ENCODE measurements at places on chromosomes 13 and 19.

DNA sequence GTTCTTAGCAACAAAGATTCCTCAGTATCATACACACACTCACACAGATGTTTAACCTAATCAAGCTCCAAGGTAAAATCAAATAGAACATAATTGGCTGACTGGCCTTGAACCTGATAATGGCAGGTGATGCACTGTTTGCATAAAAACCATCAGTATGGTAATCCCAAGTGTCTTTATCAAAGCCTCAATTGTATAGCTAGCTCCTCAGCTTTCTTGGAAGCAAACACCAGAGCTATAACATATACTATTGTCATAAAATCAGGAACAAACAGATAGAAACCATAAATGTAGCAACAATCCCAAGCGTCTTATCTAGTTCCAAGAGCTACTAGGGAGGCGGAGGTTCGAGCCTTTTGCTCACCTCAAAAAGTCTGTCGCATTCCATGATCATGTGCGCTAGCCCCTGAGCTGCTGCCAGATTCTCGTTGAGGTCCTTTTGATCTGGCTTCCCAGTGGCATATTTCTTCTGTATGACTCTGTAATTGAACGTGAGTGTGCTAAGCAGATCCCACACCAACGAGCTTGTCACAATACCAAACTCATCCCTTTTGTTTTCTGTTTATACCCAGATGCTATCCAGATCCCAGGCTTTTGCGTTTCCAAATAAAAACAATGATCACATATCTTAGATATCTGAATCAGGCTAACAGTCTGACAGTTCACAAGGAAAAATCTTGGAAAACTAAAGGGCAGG is 95.3 kb downstream of the KL start:
- no peak for DNase-seq

DNA sequence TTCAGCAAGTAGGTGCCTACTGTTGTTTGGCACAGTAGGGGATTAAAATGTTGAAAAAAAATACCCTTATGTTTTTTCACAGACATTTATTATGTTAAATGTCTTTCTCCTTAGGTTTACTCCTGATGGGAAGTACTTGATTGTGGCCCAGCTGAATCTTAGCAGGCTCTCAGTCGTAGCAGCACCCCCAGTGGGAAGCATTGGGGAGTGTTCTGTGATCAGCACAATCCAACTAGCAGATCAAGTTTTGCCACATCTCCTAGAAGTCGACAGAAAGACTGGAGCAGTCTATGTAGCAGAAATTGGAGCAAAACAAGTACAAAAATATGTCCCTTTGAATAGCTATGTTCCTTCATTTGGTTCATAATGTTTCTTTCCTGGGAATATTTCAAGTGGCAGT is 9.3 kb downstream of the NHLRC3 start:
- DNase-seq = no peak

DNA sequence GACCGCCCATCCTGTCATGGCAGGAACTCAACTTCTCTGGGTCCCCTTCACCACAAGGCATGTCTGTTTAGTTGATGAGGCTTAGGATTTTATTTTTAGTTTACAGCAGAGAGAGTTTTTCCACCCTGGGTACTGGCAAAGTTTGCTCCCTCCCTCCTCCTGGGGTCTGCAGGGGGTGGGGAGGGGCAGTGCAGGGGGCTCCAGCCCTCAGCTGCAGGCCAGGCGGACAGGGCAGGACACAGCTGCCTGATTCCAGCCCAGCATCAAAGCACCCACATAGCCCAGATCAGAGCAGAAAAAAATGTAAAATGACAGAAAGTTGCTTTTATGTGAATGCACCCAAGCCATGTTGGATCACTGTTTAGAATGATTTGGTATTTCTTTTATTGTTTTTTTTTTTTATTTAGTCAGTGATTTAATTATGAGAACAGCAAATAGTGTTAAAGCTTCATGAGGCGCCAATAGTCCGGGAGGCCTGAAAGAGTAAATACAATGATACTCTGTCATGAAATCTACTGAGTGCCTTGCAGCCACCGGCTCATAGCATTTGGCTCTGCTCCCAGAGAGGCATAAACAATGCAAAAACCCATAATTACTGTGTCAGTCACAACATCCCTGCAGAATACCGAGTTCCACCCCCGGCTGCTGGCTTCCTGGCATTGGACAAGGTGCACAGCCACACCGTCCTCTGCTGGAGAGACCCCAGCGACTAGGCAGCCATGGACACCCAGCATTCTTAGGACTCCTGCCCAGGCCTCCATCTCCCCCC is 923.5 kb downstream of the UQCRFS1 start:
- DNase-seq = no peak

DNA sequence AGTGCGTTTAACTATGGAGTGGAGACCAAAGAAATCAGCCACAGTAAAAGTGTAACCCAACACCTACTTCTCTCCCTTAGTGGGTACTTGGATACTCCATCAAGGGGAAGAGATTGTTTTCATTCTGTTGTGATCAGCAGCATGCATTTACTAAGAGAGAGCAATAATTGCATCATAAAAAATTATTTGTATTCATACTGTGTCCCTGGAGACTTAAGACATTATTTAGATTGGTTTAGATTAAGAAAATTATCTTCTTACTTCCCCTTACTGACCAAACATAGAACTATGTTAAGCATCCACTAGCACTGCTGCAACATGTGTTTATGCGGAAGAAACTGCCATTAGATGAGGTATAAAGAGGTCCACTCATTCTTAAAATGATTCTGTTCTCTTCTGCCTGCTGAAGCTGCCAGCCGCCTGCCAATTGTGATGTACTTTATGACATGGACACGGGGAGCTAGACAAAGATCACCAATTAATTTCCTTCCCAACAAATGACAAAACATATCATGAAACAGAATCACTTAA is 738.5 kb downstream of the DIAPH3 start:
- DNase-seq = no peak

DNA sequence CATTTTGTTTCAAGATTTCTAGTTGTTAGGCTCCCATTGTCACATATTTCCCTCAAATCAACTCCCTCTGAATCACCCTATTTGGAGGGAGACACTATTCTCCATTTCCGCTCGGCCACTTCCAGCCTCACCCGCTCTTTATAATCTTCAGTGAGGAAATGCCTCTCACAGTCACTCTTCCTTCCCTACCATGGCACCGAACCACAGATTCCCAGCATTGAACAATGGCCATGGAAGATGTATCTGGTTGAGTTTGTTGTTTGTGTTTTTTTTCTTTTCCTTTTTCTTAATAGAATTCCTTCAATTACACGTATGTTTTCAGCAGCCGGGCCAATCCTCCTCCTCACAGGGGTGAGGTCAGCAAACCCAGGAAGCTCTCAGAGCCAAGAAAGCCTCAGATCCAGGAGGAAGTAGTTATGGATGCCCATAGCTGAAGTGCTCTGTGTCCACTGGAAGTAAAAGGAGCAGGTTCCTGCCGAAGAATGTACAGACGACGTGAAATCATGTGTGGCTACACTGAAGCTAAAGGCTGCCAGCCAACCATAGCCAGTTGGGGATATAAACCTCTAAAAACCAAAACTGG is 472.1 kb downstream of the FOXO1 start:
- DNase-seq = no peak

GRCh38 chr19:14035706-14036105 is 4.1 kb downstream of the IL27RA start:
- DNase-seq = no peak

GRCh38 chr13:106348075-106348840 is 187.2 kb downstream of the EFNB2 start:
- DNase-seq = no peak

GRCh38 chr19:17418710-17419109 is 1.1 kb upstream of the MVB12A start:
- no peak for DNase-seq

DNA sequence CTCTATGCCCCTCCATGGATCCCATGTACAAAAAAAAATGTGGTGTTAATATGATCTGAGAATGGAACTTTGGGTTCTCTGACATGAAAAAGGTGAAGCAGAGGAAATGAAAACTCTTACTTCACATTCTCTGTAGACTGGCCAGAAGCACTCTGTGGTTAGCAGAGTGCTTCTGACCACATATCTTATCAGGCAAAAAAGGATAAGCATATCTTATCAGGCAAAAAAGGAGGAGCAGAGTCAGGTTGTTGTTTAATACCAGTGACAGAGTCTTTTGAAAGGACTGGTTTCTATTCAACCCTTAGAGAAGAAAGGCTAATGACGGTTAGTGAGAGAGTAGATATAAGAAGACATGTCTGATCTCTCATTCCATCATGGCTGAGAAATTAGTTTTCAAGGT is 1404.8 kb downstream of the SLITRK1 start:
- DNase-seq = no peak

GRCh38 chr13:43227721-43228120 is 204.3 kb downstream of the DNAJC15 start:
- DNase-seq = no peak

DNA sequence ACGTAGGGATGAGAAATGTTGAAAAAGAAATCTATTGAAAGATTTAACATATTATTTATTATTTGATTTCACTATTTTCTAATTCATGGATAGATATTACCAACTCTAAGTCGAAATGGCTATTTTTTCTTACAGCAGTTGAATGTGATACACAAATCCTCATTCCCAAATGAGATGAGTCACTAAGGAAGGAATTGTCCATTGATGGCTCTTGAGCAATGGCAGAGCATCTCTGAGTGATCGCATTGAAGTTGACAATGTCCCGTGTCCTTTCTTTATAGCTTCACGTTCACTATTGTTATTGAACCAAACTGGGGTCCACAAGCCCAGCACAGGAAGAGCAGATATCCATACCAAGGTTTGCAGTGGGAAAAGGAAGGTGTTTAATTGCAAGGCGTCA is 648.3 kb upstream of the SPRY2 start:
- no peak for DNase-seq

DNA sequence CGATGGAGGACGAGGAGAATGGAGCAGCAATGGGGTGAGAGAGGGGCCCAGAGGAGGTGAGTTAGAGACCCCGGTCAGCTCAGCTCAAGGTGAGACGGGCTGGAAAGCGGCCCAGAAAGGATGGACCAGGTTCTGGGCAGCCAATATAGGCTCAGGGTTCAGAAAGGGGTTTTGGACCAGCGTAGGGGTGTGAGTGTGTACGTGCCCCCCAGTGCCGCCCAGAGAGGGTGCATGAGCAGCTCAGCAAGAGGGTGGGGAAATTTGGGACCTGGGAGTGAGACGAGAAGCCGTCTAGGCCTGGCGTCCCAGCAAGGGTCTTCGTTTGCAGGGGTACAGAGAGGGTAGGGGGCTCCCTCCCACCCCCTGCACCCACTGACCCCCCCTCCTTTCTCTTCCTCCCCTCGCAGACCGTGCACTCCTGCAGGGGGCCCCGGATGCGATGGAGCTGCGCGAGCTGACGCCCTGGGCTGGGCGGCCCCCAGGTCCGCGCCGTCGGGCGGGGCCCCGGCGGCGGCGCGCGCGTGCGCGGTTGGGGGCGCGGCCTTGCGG is 12.1 kb downstream of the FUT6 start:
- DNase-seq = no peak

- DNase-seq = peak; percentile 41
Measured at GRCh38 chr19:45423589-45424190, at the start of gene ERCC1. Gene ERCC1, minus strand, starts transcription at chr19:45423917. Its CDS starts 543 bp downstream, at chr19:45423374.

- DNase-seq = no peak
Measured at GRCh38 chr13:100673713-100674571, 653 bp downstream of the TMTC4 start.

- no peak for DNase-seq
Measured at GRCh38 chr13:40217675-40218074, 448.8 kb downstream of the FOXO1 start.

DNA sequence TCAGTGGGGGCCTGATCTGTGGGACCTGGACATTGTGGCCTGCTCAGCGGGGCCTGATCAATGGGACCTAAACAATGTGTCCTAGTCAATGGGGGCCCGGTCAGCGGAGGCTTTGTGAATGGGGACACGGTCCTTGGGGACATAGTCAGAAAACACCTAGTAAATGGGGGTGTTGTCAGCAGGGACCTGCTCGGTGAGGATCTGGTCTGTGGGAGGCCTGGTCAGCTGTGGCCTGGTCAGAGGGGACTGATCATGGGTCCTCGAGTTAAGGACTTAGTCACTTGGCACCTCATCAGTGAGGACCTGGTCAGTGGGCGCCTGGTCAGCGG is 44.5 kb upstream of the TPM4 start:
- DNase-seq = no peak

DNA sequence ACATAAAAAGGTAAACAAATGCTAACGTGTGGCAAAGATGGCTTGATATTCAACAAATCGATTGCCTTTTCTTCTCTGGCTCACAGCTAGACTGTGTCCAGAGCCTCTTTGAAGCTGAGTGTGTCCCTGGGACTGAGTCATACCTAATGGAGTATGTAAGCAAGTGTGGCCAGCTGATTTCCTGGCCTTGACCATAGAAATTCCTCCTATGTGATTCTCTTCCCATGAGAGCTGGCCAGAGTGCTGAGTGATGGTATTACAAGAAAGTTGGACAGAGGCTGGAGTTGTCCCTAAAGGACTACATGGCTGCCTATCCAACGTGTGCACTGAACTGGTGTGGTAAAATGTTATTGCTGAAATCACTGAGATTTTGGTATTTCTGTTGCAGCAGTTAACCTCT is 320.1 kb upstream of the SLC10A2 start:
- no peak for DNase-seq

- no peak for DNase-seq
Measured at GRCh38 chr13:100532090-100532766, 56.4 kb downstream of the GGACT start.

DNA sequence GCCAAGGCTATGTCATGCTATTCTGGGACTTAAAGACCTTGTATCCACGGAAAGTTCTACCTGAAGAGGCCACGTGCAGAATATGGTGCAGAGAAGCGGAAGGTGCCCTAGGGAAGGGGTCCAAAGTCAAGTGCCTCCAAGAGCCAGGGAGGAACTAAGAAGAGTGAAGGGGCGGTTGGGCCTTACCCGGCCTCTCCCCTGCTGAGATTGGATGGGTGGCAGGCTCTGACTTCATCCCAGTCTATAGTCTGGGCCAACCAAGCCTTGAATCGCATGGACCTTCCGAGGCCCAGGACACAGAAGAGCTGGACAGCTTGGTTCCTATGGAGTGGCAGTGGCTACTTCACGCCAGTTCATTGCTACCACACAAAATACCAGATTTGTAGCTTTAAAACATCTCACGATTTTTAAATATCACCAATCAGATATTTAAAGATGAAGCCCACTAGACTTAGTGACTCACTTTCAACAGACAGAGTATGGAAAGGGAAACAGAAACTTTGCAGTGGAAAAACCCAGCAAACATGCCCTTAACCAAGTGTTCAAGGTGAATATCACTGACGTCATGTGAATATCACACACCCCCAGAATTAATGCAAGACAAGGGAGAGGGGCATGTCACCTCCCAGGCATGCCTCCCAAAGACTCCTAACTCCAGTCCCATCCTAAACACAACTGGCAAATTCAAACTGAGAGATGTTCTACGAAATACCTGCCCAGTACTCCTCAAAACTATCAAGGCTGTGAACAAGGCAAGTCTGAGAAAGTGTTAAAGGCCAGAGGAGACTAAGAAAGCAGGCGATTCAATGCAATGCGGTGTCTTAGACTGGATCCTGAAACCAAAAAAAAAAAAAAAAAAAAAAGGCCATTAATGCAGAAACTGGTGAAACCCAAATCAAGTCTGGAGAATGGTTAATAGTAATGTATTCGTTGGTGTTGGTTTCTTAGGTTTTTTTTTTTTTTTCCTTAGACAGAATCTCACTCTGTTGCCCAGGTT is 10.2 kb downstream of the C19orf12 start:
- DNase-seq = no peak
